Globus pallidus (tissue), 1 donor: ENCODE measurements at places on chromosomes 12 and 14.
A peak's percentile ranks its signal among the peaks of the same experiment; 100 is the strongest.

DNA sequence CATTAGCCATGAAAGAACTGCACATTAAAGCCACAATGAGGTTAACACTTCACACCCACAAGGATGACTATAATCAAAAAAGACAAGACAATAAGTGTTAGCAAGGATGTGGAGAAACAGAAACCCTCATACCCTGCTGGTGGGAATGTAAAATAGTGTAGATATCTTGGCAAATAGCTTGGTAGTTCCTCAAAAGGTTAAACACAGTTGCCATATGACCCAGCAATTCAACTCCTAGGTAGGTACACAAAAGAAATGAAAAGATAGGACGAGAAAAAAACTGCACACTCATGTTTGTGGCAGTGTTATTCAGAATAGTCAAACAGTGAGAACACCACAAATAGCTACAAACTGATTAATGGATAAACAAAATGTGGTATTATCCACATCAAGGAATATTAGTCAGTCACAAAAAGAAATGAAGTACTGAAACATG is 93.5 kb downstream of the ATXN2 start:
- DNase-seq, result no peak

- no peak for DNase-seq
These were observed 145.5 kb downstream of the SLC6A15 start for GRCh38 chr12:84767079-84767478.

DNA sequence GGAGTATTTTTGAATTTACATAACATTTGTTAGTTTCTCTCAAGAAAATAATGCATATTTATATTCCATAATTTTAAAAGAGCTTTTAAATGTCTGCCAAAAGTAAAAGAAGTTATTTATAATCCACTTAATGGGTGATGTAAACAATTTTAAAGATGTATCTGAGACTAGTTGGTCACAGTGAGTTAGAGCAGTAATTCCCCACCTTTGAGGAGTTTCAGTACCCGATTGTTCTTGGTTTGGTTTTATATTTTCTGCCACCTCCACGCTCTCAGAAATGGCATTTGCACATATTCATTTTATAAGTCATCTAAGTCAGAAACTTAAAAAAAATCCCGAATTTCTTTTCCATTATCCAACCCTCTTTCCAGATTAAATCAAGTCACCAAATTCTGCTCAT is 153.2 kb downstream of the SLC35F4 start:
- DNase-seq, result no peak

DNA sequence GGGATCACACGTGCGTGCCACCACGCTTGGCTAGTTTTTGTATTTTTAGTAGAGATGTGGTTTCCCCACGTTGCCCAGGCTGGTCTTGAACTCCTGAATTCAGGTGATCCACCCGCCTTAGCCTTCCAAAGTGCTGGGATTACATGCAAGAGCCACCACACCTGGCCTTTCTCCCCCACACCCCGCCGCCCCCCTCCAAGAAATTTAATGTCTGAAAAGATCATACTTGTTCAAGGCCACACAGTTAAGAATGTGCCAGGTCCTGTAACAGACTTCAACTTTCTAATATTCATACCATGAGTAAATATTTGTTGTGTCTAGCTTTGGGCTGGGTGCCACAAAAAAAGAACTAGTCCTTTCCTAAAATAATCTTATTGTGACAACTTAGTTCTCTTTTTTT is 9.1 kb downstream of the GATC start:
- DNase-seq, result no peak

DNA sequence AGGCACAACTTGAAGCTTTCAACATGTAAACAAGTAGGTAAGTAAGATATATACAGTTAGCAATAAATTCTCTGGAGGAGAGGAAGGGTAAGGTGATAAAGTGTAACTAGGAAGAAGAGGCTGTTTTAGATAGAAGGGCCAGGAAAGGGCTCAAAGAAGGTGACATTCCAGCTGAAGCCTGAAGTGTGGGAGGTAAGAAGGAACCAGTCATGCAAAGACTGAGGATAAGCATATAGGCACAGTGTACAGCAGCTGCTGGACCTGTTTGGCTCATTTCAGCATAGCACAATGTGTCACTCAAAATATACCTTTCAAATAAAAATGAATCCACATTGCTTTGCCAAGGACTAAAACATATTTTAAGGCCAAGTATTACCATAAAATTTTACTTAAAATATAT is 28.6 kb upstream of the ARL1 start:
- no peak for DNase-seq

DNA sequence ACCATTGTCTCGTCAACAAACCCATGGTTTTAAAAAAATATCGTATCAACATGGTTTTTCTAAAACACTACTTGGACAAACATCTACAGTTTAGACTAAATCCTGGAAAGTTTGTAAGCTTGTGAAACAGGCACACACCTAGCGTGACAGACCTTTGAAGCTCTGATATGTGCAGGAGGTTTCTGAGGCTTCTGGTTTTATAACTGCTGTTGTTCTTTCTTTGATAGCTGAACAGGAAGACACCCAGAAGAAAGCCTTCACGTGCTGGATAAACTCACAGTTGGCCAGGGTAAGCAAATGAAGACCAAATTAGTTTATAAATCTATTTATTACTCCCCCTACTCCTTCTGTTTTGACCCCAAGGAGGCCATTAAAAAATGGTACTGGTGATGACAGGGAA is 87.6 kb downstream of the SYNE2 start:
- no peak for DNase-seq

DNA sequence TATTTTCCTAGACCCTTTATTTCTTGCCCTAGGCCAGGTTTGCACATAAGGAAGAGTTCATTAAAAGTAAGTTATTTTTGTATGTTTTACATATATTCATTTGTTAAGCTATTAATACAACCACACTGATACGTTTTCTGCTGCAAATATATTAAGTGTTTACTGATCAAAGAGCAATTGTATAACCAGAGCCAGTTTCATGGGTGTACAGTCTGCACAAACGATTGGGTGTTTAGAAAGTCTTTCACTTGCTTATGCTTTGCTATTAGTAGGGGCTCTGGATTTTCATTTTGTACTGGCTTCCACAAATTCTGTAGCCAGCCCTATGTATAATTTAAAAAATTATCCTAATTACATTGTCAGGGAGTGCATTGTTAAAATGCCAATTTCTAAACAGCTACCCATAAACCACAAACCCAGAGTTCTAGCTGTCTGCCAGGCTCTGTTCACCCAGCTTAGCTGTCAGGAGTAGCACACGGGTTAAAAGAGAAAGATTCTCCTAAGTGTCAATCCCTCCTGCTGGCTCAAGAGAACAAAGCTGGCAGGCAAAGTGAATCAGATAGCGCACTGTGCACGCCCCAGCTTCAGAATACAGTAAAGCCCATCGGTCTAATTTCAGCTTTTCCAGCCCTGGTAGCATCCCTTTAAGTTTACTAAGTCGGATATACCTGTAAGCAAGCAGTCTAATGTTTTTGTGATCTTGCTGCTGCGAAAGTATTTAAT is 151.0 kb upstream of the LMO3 start:
- DNase-seq, result no peak

GRCh38 chr12:110995615-110996014 is 75.2 kb upstream of the MYL2 start:
- no peak for DNase-seq

GRCh38 chr14:70245026-70245425 is 56.3 kb upstream of the SLC8A3 start:
- DNase-seq, result no peak

- no peak for DNase-seq
These were observed 151.9 kb upstream of the ATF7IP start for GRCh38 chr12:14213542-14213941.

- no peak for DNase-seq
These were observed 47.8 kb downstream of the SLC25A21 start for GRCh38 chr14:37124614-37125013.

DNA sequence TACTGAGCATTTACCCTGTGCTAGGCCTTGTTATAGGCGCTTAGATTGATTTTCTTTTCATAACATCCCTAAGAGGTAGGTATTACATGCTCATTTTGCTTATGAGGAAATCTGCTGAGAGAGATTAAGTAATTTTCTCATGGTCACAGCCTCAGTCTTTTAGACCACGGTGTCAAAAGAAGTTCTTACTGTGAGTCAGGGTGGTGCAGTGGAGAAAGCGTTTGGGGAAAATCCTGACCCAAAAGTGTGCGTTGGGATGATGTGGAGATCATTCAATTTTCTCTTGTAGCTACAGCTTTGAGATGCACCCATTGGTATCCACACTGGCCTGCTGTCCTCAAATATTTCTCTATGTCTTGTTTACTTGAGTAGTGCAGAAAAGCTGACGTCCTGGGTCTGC is 8.2 kb downstream of the ANG start:
- DNase-seq, result no peak

- peak; percentile 71 for DNase-seq
These were observed 2.7 kb upstream of the CDKN1B start for GRCh38 chr12:12714276-12715021.

GRCh38 chr12:109052414-109053323 is at the start of gene USP30:
Gene USP30, plus strand, starts transcription at chr12:109052576. Its CDS starts 103 bp downstream, at chr12:109052679.
- DNase-seq, result peak; percentile 83

DNA sequence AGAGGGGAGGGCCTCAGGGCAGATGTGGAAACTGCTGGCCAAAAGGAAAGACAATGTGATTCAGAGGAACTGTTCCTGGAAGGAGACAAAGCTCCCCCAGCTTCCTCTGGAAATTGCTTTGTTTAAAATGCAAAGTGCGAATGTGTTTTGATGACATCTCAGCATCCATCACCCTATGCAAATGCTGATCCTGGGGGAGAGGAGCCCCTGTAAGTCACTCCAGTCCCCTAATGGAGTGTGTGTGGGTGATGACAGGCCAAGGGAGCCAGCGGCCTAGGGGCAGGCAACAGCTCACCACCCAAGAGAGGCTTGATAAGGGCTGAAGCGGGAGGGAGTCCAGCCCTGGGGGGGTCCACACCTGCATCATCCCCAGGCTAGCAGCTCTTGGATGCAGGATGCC is 134.2 kb downstream of the ESRRB start:
- no peak for DNase-seq

DNA sequence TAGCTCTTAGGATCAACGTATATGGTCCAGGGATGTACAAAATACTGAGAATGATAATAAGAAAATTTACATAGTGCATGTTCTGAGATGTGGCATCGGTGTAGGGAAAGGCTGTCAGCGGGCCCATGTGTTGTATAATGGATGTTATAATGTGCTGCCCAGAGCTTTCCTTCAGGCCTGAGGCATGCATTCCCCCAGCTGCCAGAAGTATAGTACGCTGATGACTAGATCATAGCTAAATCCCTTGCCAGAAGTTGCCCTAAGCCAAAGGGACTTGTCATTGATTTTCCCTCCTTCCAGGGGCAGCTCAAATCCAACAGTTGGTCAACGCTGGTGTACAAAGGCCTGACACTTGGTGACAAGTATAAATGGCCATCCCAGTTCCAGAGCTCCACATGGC is 6.5 kb upstream of the OR11G2 start:
- no peak for DNase-seq

- DNase-seq, result peak; percentile 85
These were observed 23.0 kb upstream of the TC2N start for GRCh38 chr14:91890291-91890749.

DNA sequence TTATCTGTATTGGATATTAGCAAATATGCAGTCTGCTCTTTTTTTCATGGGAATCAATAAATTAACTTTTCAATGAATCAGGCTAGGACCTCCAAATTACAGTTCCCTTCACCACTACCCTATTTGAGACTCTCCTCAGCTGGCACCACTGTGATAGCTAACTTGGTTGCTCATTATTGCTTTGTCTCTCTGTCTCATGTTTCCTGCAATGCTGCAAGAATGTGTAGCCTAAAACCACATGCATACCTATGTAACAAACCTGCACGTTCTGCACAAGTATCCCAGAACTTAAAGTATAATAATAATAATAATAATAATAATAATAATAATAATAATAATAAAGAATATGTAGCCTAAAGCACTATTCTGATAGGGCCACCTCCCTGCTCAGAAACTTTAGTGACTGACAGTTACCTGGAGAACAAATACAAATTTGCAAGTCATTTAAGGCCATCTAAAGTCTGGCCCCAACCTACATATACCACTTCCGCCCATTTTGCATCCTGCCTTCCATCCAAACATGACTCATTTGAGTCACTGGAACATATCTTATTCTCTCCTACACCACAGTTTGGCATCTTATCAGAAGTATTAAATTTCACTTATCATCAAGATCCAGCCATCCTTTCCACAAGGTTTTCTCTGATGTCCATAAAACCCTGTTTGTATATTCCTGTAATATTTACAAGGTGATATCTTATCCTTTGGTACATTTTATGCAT is 215.1 kb downstream of the LRRK2 start:
- no peak for DNase-seq

- peak; percentile 5 for DNase-seq
These were observed 32.4 kb downstream of the ABCD2 start for GRCh38 chr12:39587225-39587624.

DNA sequence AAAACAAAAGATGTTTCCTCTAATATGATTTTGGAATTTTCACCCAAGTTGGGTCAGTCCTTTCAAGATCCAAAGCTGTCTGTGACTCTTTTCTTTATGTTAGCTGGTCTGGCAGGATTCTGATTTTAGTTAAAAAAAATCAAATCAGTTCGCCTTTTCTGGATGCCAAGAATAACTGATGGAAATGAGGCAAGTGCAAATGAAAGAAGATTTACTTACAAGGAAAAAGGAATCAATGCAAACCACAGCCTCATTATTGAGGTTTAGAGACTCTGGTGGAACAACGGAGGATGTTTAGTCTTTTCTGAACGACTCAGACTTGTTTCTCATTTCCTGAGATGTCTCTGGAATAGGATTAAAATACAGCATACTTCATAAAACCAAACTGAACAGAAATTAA is 117.0 kb upstream of the DYRK2 start:
- no peak for DNase-seq

- DNase-seq, result no peak
These were observed 343.9 kb upstream of the KITLG start for GRCh38 chr12:88924162-88924561.

GRCh38 chr12:107955966-107956643 is 173.0 kb upstream of the WSCD2 start:
- DNase-seq, result no peak

DNA sequence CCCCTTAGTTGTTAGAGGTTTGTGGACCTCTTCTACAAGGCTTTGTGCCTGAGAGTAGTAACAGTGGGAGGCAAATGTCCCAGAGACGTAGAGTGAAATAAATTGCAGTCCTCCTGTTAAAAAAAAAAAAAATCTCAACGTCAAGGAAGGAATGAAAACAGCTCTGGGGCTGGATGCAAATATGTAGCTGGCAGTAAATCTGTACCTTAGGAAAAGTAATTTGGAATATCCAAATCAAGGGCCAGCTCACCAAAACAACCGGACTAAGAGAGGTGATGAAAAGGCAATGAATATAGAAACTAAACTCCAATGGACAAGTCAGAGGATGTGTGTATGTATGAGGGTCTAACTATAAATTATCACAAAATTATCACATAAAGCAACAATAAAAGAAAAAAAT is 27.0 kb downstream of the SINHCAF start:
- DNase-seq, result no peak

- no peak for DNase-seq
These were observed 103.0 kb downstream of the VCPKMT start for GRCh38 chr14:50013198-50013918.

DNA sequence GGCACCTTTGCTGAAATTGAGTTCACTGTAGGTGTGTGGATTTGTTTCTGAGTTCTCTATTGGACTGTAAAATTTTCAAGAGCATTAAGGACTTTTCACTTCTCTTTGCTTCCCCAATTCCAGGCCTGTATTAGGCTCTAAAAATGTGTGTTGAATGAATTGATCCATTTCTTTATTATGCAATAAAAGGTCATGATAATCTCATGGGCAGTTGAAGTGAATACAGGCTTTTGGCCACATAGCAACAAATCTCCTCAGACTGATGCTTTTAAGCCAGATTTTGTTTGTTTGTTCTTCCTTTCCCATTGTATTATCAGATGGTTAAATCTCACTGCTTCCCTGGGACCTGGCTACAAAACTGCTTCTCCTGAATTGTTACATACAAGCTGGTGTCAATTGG is 258.0 kb upstream of the FAR2 start:
- no peak for DNase-seq
